Activated CD4-positive, alpha-beta memory T cell treated with anti-CD3 and anti-CD28 coated beads, Interleukin-2, amount 10 ng/mL, durations not matched to agents 7 days and 5 days (primary cell): ENCODE measurements at places on chromosomes 13 and 19. TPM values are rescaled to one million over a fixed set of nuclear protein-coding genes. Genes with fewer than 3 reads are reported as not detected.
A peak's percentile ranks its signal among the peaks of the same experiment; 100 is the strongest.

DNA sequence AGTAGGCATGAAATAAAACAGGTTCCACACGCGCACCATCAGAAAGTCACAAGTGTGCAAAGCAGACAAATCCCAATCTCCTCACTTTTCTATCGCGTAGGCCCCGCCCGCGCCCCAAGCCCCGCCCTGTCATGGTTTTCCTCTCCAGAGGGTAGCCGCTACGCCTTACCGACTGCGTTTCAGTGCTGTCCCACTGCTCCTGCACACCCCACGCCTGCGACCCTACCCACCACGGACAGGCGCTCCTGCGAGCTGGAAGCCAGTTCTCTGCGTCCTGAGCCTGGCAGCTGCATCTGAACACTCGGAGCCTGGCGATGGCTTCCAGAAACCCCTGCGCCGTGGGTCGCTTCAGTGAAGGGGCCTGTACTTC lies 379 bp upstream of the ZNF470 start:
- peak; percentile 46 for DNase-seq

Gene IZUMO1
- total RNA-seq: not detected

DNA sequence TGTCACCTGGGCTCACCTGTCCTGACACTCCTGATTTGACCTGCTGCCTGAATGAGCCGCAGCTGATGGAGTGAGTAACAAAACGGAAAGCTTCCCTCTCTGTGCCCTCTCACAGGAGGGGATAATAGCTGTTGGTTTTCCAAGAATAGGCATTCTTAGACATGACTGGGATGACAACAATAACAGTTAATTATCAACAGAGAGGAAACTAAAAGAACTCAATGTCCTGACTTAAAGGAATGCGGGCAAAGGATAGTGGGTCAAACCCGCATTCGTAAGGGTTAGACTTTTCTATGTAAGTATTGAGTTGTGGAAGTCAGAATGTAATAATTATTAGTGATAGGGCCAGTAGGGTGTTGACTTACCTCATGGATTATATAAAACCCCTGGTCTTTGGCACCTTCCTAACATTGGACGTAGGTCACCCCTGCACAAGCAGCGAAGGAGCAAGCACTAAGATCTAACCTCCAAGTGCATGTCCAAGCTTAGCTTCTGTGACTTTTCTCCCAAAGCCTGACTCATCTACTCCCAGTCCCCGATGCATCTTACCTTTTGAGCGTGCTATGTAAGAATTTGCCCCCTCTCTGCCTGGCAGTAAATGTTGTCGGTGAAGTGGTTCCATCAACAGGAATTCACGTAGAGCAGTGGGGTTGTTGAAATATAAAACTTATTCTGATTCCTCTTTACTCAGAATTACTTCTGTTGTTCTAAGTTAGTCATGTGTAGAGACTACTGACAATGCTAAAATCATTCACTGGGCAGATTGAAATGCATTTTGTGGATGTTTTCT lies 442.3 kb downstream of the FGF9 start:
- DNase-seq: no peak

- peak; percentile 34 for DNase-seq
These were observed 7.6 kb downstream of the SIGLECL1 start for GRCh38 chr19:51258165-51259160.

DNA sequence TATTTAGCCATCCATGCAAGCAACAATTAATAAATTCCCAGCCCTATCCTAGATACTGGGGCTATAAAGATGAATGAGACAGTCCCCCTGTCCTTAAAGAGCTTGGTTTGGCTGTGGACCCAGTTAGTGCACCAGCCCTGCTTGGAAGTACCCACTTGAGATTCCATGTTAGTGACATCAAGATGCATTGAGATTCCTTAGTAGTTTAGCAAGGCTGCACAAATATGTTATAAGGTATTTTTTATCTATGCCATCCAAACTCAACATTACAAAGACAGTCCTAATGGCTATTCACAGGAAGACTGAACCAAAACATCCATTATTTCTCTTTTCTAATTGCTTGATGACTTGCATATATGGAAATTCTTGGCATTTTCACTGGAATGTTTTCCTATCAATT lies 48.8 kb upstream of the RAP2A start:
- no peak for DNase-seq

Gene IZUMO2
- total RNA-seq: not detected
